ENCODE measurements at places on chromosomes 3 and 15. TPM values are rescaled to one million over a fixed set of nuclear protein-coding genes. Genes with fewer than 3 reads are reported as not detected.

The GOLGA6L7 gene
- not detected for total RNA-seq

DNA sequence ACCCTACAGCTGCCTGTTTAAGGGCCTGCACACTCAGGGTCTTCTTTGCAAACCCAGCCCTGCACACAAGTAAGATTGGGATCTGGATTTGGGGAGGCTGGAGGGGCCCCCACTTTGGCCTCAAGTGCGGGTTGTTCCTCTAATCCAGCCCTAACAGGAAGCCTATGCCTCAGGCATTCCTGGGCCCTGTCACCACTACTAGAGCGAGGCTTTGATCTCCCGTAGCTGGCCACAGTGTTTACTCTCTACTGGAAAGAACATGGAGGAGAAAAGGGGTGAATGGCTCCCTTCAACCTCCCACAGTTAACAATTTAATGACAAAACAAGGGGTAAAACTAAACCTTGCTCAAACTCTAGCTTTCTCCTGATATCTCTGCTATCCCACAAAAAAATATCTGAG, 48.4 kb downstream of the DZIP1L start:
- H3K36me3 ChIP-seq = peaks cover 74% of the 10 kb centered on the region
- no peak overlapping the region for H3K4me3 ChIP-seq
- no peak overlapping the region for H3K27ac ChIP-seq
- DNase-seq = no peak

DNA sequence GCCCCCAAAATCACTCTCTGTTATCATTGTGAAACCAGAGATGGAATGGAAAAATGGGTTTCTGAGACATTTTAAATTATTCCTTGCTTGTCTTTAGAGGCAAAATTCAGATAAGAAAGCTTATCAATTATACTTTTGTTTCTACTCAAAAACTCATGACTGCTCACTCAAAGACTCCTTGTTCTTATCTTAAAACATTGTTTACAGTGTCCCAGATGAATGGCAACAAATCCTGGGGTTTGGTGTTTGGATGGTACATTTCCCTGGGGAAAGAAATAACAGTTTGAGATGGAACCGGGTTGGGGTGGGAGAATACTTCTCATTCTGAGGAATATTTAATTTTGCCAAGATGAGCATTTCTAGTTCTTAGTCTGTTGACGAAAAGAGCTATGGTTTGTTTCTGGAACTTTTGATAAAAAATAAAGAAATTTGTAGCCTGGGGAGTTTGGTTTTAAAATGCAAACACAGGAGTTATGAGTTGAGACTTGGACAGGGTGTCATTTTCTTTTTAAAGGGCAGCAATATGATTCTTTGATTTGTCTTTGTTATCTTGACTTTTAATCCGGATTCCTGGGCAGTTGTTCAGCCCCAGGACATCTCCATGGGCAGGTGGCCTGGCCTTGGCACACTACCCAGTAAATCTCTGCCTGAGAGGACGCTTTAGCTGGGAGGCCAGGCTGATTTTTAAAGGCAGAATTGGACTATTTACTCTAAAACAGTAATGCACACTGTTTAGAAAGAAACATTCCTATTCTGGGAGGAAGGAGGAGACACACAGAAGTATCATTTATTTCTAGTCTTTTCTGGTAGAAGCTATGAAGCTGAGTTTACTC, 32.4 kb downstream of the BTD start:
- H3K27ac ChIP-seq = peak overlapping the region; percentile 66
- no peak for DNase-seq
- H3K4me3 ChIP-seq = no peak overlapping the region

DNA sequence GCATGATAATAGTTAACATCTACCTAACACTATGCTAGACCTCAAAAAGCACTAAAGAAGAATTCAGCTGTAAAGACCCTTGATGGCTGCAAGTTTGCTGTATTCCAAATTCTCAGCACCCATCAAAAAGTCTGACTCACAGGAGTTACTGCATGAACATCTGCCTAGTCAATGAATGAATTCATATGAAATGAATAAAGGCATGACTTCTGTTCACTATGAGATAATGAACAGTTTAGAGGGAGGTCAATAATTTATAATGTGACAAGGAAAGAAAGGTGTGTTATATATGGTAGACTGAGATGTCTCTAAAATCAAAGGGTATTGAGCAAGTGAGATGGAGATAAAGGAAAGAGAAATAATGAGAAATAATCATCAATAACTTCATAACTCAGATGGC, 508.2 kb upstream of the TGFBR2 start:
- no peaks in the 10 kb centered on the region for H3K36me3 ChIP-seq
- no peak overlapping the region for H3K4me3 ChIP-seq
- H3K4me1 ChIP-seq = no peaks in the 10 kb centered on the region

DNA sequence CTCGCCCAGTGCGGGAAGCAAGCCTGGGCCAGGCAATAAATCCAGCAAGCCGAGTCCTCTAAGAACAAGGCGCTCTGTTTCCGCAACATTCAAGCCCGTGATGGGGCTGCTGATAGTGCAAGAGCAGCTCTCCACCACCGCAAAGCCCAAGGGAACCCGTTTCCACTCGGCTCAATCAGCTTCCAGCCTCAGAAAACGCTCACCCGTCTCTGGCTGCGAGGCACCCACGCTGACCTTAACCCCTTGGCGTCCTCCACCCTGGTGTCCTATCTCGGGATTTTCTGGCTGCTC, 17.8 kb downstream of the SPATA12 start:
- no peaks in the 10 kb centered on the region for H3K36me3 ChIP-seq
- H3K4me3 ChIP-seq = peak overlapping the region; percentile 89
- no peaks in the 10 kb centered on the region for H3K27me3 ChIP-seq
- peak; percentile 49 for DNase-seq
- H3K27ac ChIP-seq = peak overlapping the region; percentile 78
